Skin of body (tissue), 3 donors: ENCODE measurements at places on chromosomes 1 and 21.

DNA sequence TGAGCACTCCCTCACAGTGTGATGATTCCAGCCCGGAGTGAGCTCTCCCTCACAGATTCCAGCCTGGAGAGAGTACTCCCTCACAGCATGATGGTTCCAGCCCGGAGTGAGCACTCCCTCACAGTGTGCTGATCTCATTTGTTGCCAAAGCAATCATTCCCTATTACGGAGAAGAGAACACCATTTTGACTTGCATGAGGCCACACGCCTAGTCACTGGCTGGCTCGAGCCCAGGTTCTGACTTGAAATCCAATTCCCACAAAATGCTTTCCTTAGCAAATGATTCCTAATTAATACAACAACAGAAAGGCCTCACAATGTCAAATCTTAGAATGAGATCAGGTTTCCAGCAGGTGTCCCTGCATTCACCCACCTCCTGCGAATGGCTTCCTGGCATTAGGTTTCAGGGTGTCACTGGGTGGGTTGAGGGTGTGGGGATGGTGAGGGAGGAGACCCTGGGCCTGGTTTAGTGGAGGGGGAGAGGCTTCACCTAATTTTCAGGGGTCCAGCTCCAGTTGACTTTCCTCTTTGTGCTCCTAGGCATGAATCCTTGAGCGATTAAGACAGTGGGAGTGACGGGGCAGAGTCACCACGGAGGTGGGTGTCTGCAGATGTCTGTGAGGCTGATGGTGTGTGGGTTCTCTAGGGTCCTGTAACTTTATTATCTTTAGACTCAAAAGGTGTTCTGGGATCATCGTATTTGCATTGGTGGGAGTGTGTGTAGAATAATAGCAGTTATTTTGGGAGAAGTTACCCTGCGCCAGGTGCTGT lies 158.5 kb downstream of the KCNJ6 start:
- no peak for DNase-seq

DNA sequence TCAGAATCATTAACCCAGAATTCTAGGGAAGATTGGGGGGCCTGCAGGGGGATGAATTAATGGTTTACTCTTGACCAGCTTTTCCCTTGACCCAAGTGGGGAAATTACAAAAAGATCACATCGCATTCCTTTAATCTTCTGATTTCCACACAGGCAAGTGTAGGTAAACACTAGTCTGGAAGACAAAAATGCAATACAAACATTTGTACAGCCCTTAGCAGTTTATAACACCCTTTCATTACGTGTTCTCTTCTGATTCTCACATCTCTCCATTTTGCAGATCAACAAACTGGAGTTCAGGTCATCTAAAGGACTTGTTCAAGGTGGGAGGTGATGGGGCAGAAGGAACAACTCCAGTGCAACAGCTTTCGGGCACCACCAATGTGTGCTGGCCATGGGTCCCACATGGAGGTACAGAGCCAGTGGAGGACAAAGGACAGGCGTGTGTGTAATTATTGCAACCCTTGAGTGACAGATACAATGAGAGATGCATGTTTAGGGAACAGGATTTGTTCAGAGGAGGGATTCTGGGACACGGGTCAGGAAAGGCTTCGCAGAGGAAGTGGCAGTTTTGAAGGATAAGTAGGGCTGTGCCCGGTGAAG lies 20.4 kb downstream of the ATF3 start:
- no peak for DNase-seq

DNA sequence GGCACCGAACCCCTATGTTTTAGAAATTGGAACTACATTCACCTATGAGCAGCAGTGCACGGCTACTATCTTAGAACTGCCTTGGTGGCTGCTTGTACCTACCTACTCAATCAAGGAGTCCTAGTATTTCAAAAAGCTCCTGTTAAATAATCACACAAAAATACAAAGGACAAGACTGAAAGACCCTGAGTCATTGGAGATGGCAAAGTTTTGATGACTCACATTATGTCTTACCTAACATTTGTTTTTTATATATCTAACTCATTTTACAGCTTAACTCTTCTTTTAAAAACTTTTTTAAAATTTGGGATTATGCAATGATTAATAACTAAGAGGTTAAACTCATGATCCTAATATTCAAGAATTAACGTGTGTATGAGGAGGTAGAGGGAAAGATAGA lies 1206.0 kb upstream of the TMPRSS15 start:
- DNase-seq = no peak

GRCh38 chr1:226433341-226433720 lies 25.4 kb upstream of the PARP1 start:
- no peak for DNase-seq

GRCh38 chr21:42161401-42161955 lies 57.5 kb upstream of the ABCG1 start:
- DNase-seq = no peak

- no peak for DNase-seq
Observed at GRCh38 chr1:23645338-23645737, 46.3 kb upstream of the RPL11 start.

DNA sequence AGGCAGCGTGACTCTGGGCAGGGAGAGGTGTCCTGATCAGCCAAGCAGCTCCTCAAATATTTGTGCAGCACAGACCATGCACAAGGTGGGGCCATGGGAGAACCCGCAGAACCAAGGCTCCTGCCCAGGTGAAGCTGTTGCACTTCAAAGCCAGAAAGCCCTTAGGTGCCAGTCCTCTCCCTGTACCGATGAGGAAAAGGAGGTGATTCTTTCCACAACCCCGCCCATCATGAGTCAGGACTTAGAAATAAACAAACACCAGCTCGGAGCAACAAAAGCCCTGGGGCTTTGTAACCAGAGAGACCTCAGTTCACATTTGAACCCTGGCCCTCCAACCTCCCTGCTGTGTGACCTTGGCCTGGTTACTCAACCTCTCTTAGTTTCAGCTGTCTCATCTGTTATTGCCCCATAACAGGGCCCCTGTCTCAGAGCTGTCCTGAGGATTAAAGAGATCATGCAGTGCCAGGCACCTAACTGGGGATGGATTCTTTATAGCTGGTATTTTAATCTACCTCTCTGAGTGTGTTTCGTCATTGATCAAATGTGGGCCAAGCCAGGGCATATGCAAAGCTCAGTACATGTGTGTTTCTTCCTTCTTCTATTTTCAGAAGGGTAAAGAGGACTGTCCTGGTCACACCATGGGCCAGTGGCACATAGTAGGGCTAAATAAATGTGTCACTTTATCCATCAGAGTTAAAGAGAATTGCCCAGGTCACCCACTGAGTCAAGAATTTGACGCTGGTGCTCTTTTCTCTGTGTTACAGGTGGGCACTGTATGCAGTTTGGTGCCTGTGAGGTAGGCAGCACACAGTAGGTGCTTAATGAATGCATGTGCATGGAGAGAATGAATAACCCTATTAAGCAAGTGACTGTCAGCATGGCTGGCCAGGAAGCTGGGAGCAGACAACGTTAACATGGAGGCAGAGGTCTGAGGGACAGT lies 1.4 kb downstream of the LDLRAD1 start:
- DNase-seq = no peak

GRCh38 chr1:32239337-32239736 lies 7.7 kb upstream of the FAM167B start:
- no peak for DNase-seq

DNA sequence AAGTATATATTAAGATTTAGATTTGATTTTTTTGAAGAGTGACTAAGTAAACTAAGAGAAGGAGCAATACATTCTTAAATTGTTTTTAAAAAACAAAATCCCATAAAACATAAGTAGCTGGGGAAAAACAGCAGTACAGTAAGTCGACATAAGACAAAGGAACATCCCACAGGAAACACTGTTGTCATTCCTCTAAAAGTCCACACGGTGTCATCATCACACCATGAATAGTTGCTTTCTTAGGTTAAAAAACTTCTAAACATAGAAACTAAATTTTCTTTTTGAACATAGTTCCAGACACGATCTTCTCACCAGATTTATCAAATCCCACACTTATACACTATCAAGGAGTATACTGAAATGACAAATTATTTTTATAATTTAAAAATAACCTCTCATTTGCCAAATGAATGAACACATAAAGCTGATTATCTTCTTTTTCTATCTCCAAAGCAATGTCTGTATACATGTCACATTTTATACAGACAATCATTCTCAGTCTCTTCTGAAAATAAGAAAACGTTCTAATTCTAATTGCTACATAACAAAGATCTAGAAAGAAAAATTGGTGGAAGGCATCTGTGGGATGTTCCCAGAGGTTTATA lies 15.8 kb downstream of the ODF2L start:
- peak; percentile 88 for DNase-seq

GRCh38 chr1:68586766-68587165 lies 89.9 kb upstream of the DEPDC1 start:
- no peak for DNase-seq

GRCh38 chr1:25036117-25036546 lies 106.1 kb upstream of the RUNX3 start:
- DNase-seq = no peak

DNA sequence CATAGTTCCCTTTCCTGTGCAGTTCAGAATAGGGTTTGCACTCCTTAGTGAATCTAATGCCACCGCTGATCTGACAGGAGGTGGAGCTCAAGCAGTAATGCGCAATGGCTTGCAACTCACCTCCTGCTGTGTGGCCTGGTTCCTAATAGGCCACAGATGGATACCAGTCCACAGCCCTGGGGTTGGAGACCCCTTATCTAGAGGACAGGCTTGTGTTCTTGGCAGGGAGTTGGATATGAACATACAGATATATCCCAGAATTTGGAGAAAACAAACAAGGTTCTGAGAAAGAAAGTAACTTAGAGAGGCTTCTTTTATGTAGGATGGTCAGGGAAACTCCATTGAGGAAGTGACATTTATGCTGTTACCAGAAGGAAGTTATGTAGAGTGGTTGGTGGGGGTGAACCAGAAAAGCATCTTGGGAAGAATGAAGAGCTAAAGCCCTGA lies 5.1 kb upstream of the PTPRC start:
- no peak for DNase-seq

GRCh38 chr1:4986306-4986705 lies 331.9 kb downstream of the AJAP1 start:
- no peak for DNase-seq

DNA sequence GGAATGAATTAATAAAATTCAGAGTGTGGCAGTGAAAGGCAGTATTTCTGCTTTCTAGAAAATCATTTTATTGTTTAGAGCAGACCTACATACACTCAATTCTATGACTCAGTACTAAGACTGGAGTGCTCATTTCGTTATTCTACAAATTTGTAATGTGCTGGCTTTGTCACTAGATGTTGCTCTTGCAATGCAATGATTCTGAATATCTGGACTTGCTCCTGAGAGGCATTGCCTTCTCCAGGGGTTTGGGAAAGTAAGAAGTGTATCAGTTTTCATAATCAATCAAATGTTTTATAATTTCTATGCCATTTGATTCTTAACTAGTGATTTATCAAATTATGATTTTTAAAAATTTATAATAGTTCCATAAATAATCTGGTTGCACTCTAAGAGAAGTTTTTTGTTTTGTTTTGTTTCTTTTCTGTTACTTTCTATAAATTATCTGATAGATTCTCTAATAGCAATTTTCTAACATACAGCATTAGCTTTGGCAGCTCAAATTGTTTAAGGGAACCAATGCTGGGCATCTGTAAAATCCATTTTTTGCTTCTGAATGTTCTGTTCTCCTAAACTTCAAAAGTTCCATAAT lies 280.5 kb upstream of the SGIP1 start:
- peak; percentile 69 for DNase-seq

DNA sequence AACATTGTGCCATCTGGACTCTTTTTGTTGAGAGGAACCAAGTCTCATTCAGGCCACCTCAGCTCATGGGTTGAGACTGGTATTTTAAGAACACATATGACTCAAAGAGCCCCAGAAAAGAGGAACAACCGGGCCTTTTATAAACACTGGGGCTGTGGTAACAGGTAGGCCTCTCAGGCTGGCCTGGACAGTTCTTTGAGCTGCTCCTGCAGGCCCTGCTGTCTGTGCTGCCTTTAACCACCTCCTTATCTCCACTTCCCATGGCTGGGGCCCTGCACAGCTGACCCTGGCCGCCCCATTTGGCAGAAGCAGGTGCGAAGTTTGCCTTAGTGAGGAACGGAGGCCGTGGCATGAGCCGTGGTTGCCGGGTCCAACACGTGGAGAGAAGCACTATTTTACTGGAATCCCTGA lies 163.3 kb downstream of the RHOU start:
- no peak for DNase-seq

DNA sequence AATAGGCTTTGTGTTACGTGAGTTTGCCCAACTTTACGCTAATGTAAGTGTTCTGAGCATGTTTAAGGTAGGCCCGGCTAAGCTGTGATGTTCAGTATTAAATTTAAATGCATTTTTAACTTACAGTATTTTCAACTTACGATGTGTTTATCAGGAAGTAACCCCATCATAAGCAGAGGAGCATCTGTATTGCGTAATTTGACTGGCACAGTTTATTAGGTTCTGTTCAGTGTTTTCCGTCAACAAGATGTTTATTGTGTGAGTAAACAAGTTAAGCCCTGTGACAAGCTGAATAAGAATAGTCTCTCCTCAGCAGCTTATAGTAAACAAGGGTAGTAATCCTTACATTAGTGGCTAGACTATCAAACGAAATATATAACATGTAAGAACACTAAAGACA lies 27.2 kb upstream of the SHISA4 start:
- DNase-seq = no peak

DNA sequence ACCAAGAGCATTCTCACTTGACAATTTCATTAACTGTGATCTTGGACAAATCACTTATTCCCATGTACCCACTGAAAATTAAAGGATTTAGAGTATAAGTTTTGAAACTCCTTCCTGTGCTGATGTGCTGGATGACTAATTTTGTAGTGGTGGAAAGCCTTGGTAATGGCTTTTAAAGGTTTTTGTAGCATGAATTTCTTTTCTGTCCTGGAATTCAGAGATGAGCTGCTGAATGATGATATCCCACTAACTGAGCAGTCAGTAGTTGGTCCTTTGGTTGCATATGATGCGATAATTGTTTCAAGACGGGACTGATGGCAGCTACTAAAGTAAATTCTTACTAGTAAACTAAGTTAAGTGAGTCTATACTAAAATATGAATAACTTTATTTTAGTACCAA lies 5.2 kb downstream of the RPL5 start:
- DNase-seq = no peak

DNA sequence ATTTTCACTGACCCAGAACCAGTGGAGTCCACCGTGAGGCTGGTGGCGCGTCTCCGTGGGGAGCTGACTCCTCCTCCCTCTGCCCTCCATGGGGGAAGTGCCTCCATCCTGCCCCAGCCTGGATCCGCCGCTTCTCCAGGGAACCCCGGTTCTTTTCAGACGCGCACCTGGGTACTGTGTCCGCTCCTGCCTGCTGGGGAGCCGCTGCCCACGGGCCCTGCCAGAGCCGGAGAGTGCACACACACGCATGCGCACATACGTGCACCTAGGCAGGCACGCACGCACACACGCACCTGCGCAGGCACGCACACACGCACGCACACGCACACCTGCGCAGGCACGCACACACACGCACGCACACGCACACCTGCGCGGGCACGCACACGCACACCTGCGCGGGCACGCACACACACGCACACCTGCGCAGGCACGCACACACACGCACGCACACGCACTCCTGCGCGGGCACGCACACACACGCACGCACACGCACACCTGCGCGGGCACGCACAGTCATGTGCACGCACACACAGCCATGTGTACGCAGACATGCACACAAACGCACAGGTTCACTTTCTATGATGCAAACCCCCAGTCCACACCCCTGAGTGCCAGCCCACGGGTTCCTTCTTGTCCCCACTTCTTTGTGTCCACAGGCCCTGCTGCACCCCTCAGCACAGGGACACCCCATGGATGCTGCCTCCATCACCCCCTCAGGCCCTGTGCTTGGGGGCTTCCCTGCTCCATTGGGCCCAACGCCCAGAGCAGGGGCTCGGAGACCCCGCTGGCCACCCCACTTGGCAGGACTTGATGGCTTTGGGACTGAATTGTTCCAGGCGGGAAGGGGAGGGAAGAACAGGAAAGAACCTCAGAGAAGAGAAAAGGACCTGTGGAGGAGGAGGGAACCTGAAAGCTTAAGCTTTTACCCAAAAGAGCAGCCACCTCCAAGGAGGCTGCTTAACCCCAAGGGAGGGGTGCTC lies 42.7 kb downstream of the MORN1 start:
- DNase-seq = no peak
